Tibial nerve (tissue), 4 donors: ENCODE measurements at places on chromosomes 7 and 10. TPM values are rescaled to one million over a fixed set of nuclear protein-coding genes. Genes with fewer than 3 reads are reported as not detected.

The ODAD2 gene
- 1.7 TPM for total RNA-seq

The SERPINE1 gene
- total RNA-seq, result 5.7 TPM

The SPDYE9 gene
- total RNA-seq, result not detected

The RTKN2 gene
- 0.30 TPM for total RNA-seq

The BCL7B gene
- 46.1 TPM for total RNA-seq

The TAS2R3 gene
- 5.9 TPM for total RNA-seq

The HOXA13 gene
- total RNA-seq, result 0.66 TPM

The MYOZ1 gene
- total RNA-seq, result 2.2 TPM
